ENCODE measurements at places on chromosomes 5 and 9.

- no peak for DNase-seq
These were observed 39.0 kb downstream of the CACNA1B start for GRCh38 chr9:137916540-137916939.

GRCh38 chr9:91208419-91208745 lies 153.3 kb downstream of the AUH start:
- no peak for DNase-seq

- no peak for DNase-seq
These were observed 216.0 kb downstream of the GABRG2 start for GRCh38 chr5:162283609-162284008.

DNA sequence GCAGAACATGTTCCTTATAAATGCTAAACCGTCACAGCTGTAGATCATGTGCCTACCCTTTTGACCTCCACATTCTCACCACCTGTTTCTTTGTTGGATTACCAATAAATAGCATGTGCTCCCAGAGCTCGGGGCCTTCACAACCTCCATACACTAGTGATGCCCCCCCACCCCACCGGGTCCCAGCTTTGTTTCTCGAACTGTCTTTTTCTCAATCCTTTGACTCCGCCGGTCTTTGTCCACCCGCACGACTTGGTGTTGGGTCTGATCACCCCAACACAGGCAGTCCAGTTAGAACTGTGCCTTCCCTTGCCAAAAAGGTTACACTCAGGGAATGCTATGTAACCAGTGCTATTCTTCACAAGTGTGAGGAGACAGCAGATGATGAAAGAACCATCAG lies 485.9 kb upstream of the C9orf72 start:
- DNase-seq = no peak

DNA sequence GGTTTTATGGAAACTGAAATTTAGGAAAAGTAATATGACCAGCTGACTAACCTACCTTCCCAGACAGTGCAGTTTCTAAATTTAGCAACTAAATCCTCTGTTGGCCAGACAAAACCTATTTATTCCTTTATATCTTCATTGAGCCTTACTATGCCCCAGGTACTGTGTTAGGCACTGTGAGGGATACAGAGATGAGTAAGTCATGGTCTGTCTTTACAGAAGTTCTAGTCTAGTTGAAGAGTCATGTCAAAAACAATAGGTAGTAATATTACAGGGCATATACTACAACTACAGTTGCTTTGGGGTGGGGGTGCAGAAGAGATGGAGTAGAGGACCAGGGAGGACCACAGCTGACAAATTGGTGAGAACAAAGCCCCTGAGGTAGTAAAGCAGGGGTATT lies 42.8 kb downstream of the FBXO38 start:
- DNase-seq = no peak

DNA sequence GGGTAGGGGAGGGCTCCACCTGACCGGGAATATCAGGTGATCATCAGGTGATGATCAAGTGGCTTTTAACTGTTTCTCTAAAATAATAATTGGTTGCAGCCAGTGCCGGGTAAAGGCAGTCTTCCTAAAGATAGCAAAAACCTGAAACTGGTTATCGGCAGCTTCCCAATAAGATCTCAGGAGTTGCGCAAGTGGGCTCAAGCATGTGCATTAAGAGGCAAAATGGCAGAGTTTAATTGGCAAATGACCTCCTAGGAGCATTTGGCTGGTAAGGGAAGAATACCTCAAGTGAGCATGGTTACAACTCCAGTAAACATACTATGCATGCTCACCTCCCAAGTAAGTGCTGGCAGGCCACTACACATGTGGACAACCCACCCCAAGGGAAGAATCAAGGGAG lies 4.2 kb downstream of the C1QTNF3 start:
- no peak for DNase-seq

GRCh38 chr9:72351538-72352453 lies 13.2 kb downstream of the ZFAND5 start:
- no peak for DNase-seq

GRCh38 chr5:172901788-172902496 lies 57.3 kb upstream of the RPL26L1 start:
- DNase-seq = no peak

DNA sequence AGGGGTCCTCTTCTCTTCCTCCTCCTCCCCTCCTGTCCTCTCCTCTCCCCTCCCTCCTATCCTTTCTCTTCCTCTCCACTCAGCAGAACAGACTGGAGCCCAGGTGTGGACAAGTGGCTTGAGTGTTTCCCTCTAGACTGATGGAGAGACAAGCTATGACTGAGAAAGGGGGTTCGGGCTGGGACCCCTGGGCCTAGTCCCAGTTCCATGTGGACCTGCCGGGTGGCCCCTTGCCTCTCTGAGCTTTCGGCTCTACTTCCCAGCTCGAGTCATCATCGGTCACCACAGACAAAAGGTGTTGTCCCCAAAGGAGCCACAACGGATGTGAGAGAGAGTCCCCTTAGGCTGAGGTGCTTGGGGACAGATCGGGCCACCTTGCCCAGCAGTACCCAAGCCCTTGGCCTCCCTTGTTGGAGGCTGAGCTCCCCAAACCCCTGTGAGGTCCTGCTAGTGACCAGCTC lies 3.4 kb upstream of the RXRA start:
- no peak for DNase-seq

- no peak for DNase-seq
These were observed 16.2 kb downstream of the COL5A1 start for GRCh38 chr9:134657666-134658377.

DNA sequence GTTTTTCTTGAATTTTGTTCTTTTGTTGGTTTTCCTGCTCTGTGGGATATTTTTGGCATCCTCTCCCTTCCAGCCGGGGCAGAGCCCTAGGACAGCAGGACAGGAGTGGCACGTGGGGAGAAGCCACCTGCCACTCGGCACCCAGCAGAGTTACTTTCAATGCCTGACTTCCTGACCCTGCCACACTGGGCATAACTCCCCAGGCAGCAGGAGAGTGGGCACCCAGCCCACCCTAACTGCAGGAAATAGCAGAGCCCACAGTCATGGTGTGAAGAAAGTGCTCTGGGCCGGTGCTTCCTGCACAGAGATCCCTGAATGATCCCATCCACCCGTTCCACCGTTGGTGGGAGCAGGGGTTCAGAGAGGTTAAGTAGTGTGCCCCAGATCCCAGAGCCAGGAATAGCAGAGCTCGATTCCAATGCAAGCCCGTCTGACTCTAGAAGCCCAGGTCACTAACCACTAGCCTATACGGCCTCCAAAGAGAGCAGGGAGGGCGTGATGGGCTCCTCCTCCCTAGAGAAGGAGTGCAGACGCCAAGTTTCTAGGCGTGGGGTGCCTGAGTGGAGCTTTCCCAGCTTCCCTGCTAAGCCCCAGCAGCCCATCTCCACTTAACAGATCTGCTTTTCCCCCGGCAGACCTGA lies 8.1 kb upstream of the NUP214 start:
- no peak for DNase-seq

DNA sequence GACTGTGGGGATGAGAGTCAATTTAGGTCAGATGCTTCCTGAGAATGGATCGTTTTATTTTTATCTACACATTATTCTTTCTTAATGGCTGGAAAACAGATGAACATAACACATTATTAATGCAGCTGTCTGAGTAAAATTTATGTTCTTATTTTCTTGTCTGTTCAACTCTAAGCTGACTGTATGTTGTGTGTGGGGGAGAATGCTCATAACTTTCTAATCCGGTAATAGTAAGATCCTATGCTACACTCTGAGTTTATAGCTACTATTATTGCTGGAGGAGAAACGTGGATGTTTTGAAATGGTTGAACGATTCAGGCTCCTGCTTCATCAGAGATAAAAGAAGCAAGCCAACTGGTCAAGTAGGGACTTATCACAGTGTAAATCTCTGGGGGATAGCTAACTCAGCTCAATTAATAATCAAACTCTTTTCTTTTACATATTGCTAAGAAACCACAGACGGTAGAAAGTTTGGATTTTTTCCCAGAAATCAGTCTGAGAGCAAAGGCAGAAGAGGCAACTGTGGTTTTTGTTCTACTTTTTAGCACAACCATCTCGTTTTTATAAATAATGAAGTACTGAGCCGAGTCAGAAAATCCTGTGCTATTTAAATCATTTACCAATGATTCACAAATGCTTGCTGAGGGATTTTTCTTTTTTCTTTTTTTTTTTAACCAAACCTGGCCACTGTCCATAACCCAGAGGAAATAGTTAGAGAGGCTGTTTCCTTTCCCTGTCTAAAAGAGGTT lies 265.0 kb upstream of the FAM174A start:
- no peak for DNase-seq

- DNase-seq = no peak
These were observed 17.4 kb downstream of the AKNA start for GRCh38 chr9:114370251-114370967.

- no peak for DNase-seq
These were observed 108.7 kb downstream of the RXRA start for GRCh38 chr9:134434894-134435506.

DNA sequence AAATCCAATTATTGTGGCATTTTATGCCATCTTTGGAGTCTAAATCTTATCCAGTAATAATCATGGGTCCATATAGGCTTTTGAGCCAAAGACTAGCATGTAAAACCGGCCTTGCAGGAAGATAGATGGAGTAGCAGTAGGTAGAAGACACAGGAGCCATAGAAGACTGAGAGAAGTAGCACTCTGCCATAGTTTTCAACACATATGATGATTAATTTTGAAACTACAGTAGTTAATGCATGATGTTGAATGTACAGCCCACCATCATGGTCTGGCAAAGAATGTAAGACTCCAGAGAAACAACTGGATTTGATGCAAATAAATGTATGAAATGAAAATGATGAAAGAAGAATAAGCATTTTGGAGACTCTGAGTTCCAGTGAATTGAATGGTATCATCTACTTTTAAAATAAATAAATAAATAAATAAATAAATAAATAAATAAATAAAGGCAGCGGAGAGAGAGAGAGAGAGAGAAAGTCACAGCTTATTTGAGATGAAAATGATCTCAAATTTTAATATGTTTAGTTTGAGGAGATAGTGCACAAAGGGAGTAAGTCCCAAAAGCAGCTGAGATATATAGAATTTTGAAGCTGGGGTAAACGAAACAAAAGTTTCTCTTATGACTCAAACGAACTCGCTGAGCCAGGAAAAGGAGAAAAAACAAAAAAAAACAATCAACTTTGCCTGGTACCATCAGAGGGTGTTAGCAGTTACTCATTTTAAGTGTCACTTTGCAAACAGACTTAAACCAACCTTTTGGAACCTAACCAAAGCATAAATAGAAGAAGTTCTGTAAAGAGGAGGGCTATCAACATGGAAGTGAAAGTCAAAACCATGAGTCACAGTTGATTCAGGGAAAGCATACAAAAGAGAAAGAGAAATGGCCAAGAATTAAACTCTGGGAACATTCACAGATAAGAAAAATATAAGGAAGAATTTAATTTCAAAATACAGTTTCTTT lies 388.7 kb downstream of the CETN3 start:
- DNase-seq = no peak

DNA sequence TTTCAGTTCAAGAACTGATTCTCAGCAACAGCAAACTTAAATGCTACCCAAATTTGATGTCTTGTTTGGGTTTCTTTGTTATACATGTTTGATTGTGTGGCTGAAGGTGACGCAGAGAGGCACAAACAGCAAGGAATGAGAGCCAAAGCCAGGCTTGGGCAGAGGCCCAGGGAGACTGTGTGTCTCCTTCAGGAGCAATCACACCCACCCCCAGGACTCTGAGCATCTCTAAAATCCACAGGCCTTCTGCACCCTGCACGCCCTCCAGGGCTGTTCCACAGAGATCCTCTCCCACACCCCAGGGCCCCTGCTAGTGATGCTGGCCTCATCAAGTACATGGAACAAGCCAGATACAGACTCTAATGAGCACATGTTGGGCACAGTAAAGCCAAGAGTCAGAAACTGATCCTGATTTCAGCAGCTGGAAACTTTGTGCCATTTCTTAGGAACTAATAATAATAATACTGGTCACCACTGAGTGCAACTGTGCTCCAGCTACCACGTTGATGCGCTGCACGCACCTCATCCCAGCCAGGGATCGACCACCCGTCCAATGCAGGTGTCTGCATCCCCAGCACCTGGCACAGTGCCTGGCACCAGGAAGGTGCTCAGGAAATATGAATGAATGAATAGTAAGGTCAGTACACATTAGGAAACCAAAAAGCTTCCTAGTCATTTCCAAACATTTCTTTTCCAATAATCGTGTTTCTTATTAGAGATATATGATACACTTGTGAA lies 54.6 kb upstream of the TCF7 start:
- no peak for DNase-seq

GRCh38 chr9:77954013-77954665 lies 77.5 kb downstream of the GNAQ start:
- DNase-seq = no peak

DNA sequence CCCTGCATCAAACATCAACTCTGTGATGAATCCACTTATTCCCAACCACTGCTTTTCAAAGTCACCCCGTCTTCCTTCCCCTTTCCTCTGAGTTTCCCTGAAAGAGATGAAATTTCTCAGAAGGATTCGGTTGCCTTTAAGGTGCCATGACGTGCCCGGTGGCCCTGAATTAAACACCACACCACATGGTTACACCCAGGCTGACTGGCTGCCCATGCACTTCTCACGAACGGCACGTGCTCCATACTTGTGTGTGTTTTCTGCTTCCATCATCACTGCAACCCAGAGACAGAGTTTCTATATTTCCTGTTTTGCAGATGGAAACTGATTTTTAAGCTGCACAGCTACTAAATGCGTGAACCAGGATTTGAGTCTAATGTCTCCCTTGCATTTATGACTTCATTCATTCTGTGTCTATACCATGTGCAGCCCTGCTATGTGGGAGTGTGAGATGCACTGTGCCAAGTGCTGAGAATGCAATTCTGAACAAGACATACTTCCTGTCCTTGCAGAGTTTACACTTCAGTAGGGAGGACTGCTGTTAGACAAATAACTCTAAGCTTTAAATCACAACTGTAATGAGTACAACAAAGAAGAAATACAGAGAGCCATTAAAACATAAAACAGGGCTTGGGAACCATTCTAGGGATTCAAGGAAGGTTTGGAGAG lies 162.9 kb downstream of the NXNL2 start:
- DNase-seq = no peak

- DNase-seq = no peak
These were observed 38.2 kb downstream of the CLINT1 start for GRCh38 chr5:157820593-157821252.

DNA sequence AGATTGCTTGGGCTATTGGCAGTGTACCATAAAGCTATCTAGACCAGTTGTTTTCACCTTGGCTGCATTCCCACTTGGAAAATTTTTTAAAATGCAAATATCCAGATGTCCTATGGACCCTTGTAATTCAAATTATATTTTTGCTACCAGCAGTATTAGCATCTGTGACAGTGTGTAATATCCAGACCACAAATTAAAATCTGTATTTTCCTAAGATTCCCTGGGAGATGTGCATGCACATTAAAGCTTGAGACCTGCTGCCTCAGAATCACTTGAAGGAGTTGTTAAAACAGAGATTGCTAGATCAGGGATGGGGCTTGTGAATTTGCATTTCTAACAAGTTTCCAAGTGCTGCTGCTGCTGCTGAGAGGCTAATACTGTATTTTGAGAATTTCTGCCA lies 381.2 kb upstream of the PDE4D start:
- no peak for DNase-seq
